ENCODE measurements at places on chromosomes 2 and 18.

GRCh38 chr2:166841152-166841551 lies 47.1 kb upstream of the XIRP2 start:
- DNase-seq: no peak

GRCh38 chr2:33673937-33674336 lies 74.8 kb upstream of the FAM98A start:
- no peak for DNase-seq

DNA sequence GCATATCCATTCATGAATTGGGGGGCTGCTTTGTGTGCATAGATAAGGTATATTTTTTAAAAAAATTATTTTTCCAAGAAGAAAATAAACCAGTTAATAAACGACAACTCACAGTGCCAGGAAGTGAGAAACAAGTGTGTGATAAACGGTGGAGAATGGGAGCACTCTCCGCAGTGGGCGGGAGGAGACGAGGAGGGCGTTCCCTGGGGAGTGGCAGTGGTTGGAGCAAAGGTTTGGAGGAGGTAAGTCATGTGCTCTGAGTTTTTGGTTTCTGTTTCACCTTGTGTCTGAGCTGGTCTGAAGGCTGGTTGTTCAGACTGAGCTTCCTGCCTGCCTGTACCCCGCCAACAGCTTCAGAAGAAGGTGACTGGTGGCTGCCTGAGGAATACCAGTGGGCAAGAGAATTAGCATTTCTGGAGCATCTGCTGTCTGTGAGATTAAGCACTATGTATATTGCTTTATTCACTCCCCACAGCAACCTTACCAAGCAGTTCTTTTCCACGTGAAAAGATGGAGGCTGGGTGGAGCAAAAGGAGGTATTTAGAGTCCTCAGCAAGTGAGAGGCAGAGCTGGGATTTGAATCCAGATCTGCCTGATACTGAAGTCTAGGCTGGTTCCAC lies 27.0 kb upstream of the CASP8 start:
- peak; percentile 58 for DNase-seq

- no peak for DNase-seq
Measured at GRCh38 chr2:10264506-10265328, 38.0 kb upstream of the HPCAL1 start.

DNA sequence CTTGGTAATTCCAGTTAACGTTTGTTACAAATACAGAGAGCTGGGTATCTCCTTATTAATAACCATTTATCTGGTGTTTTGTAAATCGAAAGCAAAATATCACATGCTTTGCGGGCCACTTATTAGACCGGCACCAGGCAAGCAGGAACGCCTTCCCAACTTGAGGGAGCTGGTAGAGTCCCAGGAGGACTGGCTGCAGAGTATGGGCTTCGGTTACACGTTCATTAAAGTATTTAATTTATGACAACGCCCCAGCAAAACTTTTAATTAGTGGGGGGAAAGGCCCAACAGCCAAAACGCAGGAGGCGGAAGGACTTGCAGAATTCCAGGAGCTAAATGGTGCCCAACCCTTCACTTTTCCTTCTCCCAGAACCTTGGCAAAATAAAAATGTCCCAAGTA lies 3.7 kb downstream of the SMAD7 start:
- DNase-seq: no peak

DNA sequence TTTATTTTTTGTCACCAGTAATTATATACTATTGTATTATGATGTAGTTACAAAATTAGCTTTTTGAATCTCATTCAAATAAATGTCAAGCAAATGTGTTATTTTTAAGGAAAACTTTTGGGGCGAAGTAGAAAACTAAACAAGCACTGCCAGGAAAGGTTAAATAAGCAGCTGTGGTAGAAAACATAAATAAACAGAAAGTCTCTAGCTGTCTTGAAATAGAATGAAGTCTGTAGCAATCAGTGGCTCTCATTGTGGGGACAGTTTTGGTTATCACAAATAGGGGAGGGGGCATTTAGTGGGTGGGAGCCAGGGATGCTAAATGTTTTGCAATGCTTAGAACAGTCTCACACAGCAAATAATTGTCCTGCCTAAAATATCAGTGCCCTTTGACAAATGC lies 3.4 kb downstream of the INSIG2 start:
- DNase-seq: no peak

DNA sequence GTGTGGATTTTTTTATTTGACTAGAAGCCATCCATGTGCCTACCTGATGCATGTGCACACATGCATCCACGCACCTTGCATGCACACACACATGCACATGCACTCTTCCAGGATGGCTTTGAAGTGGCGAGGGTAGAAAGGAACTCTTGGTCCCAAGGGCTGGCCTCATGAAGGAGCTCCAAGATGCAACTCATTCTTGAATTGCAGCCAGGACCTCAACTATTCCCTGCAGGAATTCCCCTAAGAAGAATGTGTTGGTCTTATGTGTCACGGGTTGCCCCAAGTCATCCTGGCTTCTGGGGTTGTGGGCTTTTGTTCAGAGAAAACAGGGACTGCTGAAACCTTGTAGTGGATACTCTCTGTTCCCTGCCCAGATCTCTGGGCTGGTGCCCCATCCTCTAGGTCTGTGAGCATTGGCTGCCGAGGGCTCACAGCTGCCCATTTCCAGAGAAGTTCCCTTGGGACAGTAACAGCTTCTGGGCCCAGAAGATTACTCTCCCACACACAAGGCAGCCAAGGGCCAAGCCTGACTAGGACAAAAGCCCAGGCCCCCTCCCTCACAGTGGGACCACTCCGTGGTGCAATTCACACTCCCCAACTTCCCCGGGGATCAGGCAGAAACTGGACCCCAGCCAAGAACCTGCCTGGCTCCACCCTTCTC lies 137.6 kb downstream of the COPS8 start:
- DNase-seq: no peak

DNA sequence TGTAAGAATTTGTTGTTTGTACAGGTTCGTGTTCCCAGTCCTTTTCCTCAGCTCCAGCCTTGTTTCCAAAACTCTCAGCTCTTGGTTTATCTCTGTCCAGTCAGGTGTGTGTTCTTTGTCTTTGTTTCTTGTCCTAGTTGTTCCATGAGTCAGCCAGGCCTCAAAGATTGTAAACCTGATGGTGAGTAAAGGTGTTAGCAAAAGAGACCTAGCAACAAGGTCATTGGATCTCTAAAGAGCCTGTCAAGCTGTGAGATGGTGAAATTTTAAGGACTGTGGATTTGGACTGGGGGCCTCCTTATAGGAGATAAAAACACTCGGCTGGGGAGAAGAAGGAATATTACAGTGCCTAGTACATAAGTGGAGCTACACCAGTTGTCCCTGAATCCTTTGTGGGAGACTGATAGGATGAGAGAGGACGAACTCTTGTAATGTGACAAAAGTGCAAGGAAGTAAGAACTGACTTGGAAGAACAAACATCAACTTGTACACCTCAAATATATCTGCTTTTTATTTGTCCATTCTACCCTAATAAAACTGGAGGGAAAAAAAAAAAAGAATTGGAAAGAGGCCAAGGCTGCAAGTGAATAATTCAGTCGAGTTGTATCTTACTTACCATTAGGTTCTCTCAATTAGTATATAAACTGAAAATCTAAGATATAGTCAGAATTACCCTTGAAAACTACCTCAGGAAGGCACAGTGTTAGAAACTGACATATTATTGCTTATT lies 37.2 kb downstream of the ITGA6 start:
- DNase-seq: no peak

DNA sequence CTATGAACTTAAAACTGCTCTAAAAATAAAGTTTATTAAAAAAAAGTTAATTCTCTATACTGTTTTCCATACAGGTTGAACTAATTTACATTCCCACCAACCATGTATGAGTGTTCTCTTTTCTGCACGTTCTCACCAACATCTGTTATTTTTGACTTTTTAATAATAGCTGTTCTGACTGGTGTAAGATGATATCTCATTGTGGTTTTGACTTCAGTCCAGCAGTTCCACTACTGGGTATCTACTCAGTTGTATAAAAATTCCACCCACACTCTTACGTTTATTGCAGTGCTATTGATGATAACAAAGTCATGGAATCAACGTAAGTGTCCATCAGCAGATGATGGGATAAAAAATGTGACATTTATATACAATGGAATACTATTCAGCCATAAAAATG lies 33.7 kb downstream of the SPAG16 start:
- DNase-seq: no peak

DNA sequence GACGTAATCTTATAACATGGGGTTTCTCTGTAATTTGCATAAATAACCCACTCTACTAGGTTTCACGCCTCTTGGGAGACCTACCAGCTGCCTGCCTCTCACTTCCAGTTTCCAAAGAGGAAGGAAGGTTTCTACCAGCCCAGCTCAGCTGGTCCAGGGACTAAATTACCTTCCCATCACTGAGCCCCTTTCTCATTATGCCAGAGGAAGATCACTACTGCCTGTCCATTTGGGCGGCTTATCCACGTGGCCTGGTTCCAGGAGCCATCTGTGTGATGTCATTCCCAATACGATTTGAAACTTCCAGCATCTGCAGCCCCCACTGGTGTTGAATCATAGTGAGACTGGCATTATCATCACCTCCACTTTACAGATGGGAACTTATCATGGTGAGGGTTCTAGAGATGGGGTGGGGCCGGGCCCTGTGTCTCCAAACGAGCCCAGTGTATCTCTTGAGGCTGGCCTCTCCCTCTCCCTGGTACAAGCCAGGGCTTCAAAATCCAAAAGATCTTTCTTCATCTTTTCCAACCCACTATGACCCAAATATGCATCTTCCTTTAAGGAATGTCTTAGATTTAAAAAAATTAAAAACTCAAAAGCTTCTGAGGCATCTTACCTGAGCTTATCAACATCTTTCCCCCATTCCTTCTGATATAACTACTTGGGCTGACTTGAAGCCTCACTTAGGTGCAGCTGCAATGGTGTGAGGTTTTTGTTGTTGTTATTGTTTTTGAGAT lies 140.8 kb downstream of the DDX1 start:
- no peak for DNase-seq

DNA sequence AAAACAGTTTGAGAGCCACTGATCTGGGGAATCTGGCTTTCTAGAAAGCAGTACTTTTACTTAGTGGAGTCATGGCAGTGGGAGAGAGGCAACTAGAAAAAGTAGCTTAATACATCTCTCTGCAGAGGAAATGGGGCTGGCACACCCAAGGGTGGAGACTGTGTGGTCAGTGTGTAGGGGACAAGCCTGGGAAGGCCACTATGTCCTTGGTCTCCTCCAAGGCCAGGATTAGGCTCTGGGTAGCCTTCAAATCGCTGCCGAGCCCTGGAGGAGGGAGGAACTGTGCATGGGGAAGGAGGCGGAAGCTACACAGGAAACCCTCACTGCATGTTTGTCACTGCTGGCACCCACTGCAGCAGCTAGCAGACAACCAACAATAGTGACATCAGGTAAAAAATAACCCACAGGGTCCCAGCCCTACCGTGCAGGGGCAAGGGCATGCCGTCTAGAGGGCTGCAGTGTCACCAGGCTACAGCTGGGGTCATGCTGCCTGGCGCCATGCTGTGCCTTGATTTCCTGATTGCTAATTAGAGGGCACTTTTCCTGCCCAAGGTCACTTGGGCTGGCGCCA lies 34.8 kb downstream of the LBH start:
- DNase-seq: no peak

DNA sequence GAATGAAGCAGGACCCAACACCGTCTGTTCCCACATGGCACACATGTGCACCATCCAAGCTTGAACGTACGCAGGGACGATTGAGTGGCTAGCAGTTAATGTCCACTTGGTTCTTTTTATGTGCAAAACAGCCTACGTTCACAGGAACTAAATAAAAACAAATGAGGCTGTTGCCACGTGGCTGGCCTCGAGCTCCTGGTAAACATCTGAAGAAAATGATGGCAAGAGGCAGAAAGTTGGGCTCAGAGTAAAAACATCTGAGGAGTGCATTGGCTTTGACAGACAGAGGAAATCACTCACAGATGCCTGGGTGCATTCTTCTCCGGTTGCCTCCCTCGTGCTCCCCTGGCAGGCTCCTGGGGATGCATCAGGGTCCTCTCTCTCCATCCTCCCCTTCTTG lies 177.9 kb downstream of the NRP2 start:
- no peak for DNase-seq

GRCh38 chr2:190443778-190444481 lies 35.8 kb downstream of the MFSD6 start:
- DNase-seq: no peak

DNA sequence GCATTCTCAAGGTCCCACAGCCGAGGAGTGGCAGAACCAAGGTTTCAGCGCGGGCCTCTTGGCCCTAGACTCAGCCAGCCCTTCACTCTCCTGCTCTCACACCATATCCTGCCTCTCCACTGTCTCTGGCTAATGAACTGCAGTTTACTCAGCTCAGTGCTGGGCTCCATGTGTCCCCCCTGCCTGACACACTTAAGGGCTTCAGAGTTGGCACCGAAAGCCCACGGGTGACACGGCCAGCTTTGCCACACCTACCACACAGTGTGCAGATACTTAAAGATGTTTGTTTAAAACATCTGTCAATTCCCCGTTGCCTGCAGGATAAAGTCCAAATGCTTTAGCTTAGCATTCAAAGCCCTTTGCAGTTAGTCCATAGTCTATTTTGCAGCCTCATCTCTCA lies 241.2 kb downstream of the SEPTIN10 start:
- DNase-seq: no peak

- no peak for DNase-seq
Measured at GRCh38 chr2:62221141-62221540, 25.2 kb downstream of the B3GNT2 start.

- DNase-seq: no peak
Measured at GRCh38 chr2:73033766-73034381, 37.6 kb downstream of the SFXN5 start.

- no peak for DNase-seq
Measured at GRCh38 chr2:77484026-77484425, 38.1 kb downstream of the LRRTM4 start.

DNA sequence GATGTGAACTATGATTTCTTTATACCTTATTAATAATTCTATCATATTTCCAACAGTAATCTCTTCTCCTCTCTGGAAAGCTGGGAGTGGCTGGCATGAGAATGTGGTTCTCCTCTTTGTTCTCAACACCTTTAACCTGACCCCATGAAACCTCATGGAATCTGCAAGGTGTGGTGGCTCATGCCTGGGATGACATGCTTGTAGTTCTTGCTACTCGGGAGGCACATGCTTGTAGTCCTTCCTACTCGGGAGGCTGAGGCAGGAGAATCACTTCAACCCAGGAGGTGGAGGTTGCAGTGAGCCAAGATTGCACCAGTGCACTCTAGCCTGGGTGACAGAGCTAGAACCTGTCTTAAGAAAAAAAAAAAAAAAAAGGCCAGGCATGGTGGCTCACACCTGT lies 10.8 kb upstream of the CDCA7 start:
- DNase-seq: no peak
